ENCODE measurements at places on chromosomes 4 and X.

DNA sequence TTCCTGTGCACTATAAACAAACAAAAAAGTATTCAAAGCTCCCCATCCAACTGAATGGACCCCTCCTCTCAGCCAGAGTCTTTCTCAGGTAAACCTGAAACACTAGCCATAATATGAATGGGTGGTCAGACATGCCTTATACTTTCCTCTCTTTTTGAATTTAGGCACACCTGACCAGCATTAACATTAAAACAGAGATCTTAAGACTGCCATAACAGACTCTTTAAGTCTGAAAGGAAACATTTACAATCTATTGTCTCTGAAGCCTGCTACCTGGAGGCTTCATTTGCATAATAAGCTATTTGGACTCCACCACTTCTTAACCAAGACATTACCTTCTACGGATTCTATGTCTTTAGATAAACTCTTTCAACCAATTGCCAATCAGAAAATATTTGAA is 56.9 kb upstream of the SPIN4 start:
- no peak for DNase-seq

DNA sequence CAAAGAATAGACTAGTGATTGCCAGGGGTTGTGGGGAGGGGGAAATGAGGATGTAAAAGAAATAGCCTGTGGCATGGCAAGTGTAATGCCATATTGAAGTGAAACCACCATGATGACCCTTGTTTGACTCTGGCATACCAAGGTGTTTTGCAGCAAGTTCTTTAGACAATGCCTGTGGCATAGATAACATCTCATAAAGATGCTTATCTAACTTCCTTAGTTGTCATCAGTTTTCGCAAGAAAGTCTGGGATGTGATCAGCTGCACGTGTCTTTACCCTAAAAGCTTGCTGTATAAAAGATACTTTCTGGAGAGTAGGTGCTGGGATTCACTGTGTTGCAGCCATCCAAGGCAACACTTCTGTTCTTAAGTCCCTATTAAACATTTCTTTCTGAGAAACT is 176.1 kb upstream of the MAGEB16 start:
- no peak for DNase-seq

DNA sequence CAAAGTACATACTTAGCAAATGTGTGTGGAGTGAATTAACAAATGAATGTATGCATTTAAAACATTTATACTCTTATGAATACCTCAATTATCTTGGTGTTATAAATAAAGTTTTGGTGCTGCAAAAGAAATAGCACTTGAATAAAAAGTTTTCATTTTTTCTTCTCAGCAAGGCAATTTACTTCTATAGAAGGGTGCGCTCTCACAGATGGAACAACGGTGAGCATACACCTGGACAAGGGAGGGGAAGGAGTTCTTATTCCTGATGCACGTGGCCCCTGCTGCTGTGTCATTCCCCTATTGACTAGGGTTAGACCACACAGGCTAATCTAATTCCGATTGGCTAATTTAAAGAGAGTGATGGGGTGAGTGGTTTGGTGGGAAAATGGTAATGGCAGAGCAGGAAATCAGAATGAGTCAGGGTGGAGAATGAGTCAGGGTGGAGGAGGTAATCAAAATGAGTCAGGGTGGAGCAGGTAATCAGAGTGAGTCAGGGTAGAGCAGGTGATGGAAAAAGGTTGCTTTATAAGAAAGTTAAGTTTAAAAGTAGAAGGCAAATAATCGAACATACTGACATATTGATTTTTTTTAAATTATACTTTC is 28.2 kb upstream of the PGK1 start:
- DNase-seq, result no peak

DNA sequence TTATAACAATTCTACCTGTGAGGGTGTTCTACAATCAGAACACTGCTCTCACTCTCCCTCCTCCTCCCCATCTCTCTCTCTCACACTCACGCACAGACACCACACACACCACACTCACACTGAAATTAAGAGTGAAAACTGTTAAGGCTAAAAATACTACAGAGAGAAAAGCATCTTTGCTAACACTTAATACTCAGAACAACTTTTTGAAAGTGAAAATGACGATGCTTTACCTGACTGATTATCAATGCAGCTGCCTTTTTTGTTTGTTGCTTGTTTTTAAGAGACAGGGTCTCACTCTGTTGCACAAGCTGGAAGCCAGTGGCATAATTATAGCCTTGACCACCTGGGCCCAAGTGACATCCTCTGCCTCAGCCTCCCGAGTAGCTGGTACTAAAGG is 222.4 kb downstream of the APBB2 start:
- no peak for DNase-seq

DNA sequence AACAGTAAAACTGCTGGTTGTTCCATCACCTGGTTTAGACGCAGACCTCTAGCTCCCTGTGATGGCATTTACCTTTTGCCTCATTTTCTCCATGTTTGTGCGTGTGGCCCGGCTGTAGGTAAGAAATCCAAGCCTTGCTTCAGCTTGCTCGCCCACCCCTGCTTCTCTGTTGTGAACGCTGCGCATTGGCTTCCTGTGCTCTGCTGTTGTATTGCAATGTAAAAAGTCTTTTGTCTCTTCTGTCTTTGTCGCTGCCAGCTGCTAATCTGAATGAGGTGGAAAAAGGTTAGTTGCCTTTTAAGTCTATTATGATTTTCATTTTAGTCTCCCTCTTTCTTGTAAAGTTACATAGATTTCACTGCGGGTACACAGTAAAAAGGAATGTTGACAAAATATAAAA is 127.3 kb upstream of the PACRGL start:
- no peak for DNase-seq

DNA sequence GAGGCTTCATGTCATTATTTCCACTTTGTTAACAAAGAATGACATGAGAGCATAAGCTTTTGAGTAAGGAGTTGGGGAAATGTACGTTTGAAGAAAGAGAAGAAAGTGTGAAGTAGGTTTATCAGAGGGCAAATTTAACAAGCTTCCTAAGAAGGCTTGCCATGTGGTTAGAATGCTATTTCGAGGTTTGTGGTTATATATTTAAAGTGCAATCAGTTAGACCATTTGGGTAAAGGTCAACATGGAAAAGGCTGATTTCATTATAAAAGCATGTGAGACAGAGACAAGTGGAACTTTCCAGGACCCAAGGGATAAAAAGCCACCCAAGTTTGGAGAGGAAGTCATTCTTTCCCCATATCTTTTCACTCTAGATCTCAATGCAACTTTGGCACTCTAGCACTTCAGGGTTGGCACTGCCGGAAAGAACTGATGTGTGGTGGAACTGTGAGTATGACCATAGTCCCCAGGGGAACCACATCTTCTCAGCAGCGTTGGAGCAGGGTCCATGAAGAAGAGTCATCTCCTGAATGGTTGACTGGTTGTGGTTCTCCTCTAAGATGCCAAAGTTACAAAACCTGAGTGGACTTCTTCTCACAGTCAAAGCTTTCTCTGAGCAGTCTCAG is 529.9 kb downstream of the MID1IP1 start:
- no peak for DNase-seq

- DNase-seq, result no peak
Measured at GRCh38 chr4:120418146-120418545, 351.5 kb upstream of the MAD2L1 start.

DNA sequence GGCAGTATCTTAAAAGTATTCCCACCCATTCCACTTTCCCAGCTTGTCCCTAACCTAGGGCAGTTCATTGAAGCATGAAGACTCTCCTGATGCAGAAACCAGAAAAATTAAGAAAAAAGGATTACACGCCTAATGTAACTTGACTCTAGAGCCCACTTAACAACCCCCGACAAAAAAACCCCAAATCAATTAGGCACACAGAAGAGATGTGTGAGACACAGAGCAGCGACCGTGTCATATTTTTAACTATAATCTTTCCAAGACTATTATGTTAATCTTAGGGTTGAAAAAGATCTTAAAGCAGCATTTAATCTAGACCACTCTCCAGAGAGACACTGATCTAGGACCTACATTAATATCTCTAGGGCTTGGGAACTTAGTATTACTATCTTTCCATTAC is 1.3 kb downstream of the YTHDC1 start:
- no peak for DNase-seq

DNA sequence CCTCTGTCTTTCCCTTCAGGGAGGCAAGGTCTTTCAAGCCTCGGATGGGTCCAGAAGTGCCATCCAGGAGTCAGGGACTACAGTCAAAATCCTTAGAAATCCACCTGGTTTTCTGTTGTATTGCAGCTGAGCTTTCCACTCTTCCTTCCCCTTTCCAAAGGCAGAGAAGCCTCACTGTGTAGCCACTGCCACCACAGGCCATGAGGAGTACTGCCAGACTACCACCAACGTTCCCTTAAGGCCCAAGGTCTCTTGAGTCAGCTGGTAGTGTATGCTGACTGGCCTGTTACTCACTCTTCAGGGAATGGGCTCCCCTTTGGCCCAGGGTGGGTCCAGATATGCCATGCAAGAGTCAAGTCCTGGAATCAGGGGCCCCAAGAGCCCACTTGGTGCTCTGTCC is 1454.1 kb downstream of the PCDH19 start:
- no peak for DNase-seq

DNA sequence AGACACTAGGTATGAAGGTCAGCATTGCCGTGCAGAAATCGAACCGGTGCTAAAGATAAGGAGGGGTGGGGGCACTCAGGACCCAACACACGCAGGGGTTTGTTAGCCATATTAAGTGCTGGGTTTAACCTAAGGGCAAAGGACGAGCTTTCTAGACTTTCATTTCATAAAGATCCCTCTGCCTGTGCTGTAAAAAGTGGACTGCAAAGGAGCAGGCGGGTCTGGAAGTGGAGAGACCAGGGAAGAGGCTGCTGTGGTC is 1.3 kb downstream of the CASP3 start:
- no peak for DNase-seq

DNA sequence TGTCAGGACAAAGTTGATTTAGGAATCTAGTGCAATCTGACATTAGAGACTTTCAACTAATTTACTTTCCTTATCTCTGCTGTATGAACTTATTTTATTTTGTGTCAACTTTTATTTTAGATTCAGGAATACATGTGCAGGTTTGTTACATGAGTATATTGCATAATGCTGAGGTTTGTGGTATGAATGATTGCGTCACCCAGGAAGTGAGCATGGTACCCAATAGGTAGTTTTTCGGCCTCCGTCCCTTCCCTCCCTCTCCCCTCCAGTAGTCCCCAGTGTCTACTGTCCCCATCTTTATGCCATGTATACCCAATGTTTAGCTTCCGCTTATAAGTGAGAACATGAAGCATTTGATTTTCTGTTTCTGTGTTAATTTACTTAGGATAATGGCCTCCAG is 68.7 kb upstream of the TEX13D start:
- no peak for DNase-seq

GRCh38 chr4:169252339-169253112 is 18.2 kb downstream of the SH3RF1 start:
- DNase-seq, result no peak

GRCh38 chr4:54225598-54226403 is 3.3 kb upstream of the PDGFRA start:
- DNase-seq, result no peak

DNA sequence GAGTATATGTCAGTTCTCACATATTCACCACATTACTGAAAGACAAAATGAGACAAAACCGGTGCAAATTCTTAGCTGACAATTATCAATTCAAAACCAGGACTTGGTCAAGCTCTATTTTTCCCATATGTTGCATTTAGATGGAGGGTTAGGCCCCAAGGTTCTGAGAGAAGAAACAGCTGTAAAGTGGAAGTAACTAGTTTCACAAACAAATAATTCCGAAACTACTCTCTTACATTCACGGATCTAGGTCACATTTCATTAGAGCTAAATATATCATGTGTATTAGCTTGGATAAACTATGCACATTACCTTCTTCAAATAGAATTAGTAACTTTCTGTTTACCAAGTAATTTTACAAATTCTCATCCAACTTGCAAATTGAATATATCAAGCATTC is 3.7 kb upstream of the GABRA2 start:
- no peak for DNase-seq

GRCh38 chrX:40108959-40109287 is 11.2 kb upstream of the BCOR start:
- DNase-seq, result peak; percentile 67

- DNase-seq, result no peak
Measured at GRCh38 chr4:182421753-182422152, 178.6 kb downstream of the TENM3 start.

DNA sequence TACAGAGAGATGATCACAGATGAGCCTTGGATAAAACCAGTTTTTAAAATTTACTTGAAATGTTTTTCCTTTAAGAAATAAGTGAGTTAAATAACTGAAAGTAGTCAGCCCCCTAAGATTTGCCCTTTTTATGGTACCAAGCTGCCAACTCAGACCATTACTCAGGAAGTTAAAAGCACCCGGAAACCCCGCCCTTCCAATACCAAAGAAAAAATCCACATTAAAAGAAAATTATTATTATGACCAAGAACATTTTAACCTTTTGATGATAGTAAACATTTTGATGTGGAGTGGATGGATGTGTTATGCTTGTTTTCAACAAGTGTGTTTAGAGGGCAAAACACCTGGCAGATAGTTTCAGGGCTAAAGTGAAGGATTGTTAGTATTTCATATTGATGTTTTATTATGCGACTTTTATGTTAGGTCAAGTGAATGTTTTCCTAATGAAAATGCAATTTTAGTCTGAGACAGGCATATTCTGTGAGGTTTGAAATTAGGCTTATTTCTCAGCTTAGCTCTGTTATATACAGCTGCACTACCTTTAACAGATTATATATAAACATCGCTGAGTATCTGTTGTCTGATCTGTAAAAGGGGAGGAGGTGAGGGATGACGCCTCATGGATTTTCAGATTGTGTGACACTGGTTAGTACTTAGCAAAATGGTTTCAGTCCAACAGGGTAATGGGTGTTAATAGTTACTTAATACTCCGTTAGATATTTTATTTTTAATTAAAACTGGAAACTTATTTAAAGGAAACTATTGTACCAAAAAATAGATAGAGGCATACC is 89.0 kb downstream of the KDM6A start:
- no peak for DNase-seq

DNA sequence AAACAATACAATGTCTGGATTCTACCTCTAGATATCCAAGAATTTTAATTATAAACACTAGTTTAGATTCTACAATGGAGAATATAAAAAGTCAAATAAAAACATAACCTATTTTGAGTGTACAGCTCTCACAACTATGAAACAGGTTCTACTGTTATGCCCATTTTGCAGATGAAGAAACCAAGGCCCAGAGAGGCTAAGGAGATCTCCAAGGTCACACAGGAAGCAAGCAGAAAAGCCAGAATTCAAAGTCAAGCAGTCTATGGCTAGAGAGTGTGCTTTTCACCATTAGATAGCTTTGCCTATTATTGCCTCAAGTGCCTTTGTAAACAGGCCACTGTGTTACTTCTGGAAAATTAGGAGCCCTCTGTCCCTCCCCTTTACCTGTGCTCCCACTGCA is 7.3 kb downstream of the TAPT1 start:
- no peak for DNase-seq

- DNase-seq, result no peak
Measured at GRCh38 chr4:62899646-62900364, 1509.4 kb downstream of the TECRL start.

- no peak for DNase-seq
Measured at GRCh38 chrX:110846071-110846470, 50.5 kb upstream of the CHRDL1 start.

- no peak for DNase-seq
Measured at GRCh38 chrX:119729408-119730201, 28.8 kb upstream of the SOWAHD start.

- no peak for DNase-seq
Measured at GRCh38 chr4:106329041-106329618, 12.8 kb downstream of the AIMP1 start.

Measured in NCI-H510A (cell line).